NCI-H2171 treated with DMSO at 0.1 percent for 48 hours (cell line): ENCODE measurements at places on chromosomes 1 and 21.

- no peak for DNase-seq
Observed at GRCh38 chr1:36542962-36543515, 60.3 kb upstream of the CSF3R start.

- DNase-seq: no peak
Observed at GRCh38 chr1:115461526-115461925, 123.5 kb upstream of the NGF start.

DNA sequence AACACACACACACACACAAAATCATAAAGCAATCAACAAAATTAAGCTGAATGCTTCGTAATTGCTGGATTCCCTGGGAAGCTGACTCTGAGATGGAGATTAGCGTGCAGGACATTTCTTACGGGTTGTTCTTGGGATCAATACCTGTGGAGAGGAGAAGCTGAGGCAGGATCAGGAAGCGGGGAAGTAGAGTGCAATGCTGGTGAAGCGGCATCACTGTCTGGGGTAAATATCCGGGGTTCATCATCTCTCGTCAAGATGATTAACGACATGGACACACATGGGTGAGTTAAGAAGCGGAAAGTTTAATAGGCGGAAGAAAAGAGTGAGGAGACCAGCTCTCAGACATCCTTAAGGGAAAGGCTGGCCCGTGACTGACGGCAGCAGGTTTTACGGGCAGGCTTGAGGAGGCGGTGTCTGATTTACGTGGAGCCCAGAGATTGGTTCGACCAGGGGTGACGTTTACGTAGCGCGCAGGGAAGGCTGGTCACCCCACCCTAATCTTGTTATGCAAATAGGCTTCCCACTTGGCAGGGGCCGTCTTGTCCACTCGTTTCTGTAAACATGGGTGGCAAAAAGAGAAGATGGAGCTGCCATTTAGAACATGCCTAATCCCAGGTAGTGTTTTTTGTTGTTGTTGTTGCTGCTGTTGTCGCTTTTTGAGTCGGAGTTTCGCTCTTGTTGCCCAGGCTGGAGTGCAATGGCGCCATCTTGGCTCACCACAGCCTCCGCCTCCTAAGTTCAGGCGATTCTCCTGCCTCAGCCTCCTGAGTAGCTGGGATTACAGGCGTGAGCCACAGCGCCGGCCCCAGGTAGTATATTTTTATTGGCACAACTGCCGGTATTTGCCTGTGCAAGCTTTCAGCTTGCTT, 135.6 kb upstream of the KCNJ15 start:
- DNase-seq: peak; percentile 8

- DNase-seq: no peak
Observed at GRCh38 chr1:151976858-151977257, 16.8 kb downstream of the S100A10 start.

- DNase-seq: no peak
Observed at GRCh38 chr1:213051881-213052202, 801 bp downstream of the RPS6KC1 start.

DNA sequence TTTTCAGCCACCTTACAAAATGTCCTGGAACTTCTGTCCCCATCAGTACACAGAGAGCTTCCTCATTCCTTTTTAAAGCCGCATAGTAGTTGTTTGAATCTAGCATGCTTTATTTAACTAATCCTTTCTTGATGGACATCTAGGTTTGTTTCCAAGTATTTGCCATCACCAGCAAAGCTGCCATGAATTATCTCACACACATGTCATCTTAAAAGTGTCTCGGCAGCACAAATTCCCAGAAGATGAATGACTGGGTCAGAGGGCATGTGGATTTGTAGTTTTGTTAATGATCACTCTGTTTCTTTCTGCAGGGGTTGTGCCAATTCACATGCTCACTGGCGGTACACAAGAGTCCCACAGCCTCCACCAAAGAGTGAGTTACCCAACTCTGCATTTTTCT, 68.3 kb downstream of the CLIC6 start:
- DNase-seq: no peak

DNA sequence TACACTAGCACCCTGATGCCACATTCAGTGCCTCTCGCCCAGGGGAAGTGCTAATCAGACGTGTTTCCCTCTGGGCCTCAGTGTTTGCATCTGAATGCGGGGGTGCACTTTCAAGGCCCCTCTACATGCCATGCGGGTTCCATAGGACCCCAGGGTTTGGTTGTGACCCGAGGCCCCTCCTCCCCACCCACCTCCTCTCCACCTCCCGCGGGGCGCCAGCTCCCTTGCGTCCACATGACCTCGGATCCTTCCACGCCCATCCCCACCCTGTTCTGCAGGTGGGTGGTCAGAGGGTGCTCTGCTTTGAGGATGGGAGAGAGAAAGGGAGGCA, 5.1 kb upstream of the RUNX3 start:
- no peak for DNase-seq

DNA sequence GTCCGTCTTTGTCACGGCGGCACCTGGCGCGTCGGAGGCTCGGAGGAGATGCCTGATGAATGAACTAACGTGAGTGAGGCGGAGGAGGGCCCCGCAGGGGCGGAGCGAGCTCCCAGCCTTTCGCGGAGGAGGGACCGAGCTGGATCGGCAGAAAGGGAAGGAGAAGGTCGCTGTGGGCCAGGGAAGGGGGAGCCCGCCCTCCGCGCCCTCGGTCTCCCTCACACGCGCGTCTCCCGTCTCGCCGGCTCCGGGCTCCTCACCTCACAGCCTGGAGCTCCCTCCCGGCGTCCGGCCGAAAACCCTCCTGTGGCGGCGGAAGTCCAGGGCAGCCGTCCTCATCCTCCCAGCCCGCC, 519 bp downstream of the ZNF496 start:
- DNase-seq: peak; percentile 77

- DNase-seq: no peak
Observed at GRCh38 chr1:221025501-221025900, 146.3 kb downstream of the HLX start.

DNA sequence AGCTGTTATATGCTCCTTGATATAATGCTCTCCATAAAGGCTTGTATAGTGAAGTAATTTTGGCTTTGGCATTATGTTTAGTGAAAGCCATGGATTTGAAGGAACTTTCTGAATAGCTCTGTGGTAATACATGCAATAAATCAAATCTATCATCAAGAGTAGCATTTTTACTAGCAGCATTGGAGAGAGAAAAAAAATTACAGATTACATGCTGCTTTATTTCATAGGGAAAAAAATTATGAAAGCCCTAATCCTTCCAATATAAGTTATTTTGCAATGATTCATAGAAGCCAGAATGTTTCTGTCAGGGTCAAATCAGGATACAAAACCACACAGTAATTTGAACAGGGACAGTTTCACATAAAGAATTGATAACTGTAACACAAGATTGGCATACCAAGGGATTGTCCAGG, 250.0 kb downstream of the SPATA17 start:
- DNase-seq: no peak

DNA sequence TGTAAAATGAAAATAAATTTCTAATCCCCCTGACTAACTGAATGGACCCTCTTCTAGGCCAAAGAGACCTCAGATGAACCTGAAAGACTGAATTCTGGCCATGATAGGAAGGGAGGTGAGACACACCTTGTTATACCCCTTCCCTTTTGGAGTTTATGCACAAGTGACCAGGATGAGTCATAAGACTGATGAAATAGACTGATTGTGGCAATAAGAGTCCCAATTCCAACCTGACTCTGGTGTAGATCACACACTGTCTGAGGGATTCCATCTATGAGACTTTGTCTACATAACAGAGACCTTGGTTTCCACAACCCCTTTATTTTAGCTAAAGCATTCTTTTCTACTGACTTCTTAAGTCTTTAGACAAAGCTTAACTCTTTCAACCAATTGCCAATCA, 13.5 kb upstream of the OR2G2 start:
- DNase-seq: no peak

GRCh38 chr1:116674751-116675150, 7.2 kb upstream of the IGSF3 start:
- DNase-seq: no peak
